ENCODE measurements at places on chromosomes 6 and 20. TPM values are rescaled to one million over a fixed set of nuclear protein-coding genes. Genes with fewer than 3 reads are reported as not detected.

The PCK1 gene
- total RNA-seq = not detected

The FUT9 gene
- total RNA-seq = 2.2 TPM

DNA sequence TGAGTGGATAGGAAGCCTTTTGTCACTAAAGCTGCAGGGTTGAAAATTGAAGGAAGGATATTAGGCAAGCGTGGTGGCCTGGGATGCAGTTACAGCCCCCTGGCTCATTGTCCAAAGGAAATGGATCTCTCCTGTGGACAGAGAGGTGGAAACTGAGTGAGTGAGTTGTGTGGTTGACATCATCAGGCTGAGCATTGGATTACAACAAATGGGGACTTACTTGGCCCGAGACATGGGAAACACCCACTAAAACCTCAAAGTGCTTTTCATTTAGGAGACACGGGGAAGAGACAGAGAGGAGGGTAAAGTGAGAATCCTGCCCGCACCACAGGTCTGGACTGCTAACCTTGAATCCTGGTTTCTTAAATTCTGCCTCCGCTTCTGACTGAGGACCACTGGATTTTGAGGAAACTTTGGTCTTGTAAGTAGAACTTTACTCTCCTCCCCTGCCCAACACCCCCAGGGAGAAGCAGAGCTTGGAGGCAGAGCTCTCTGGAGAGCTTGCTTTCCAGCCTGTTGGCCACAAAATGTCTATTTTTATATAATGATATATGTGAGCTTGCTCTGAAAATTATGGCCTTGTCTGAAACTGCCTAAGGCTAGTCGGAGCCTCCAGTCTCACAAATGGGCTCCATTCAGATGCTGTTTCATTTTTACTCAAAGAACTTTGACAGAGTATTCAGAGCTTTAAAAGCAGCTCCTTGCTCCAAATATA is at the start of gene PKIG:
PKIG (plus strand) TSS at position 269 of the 715 bp plus-strand sequence. CDS start 31,978 bp downstream, outside the sequence.
- no peak for DNase-seq

The USP49 gene
- total RNA-seq = 25.1 TPM

The NKX2-4 gene
- total RNA-seq = not detected

DNA sequence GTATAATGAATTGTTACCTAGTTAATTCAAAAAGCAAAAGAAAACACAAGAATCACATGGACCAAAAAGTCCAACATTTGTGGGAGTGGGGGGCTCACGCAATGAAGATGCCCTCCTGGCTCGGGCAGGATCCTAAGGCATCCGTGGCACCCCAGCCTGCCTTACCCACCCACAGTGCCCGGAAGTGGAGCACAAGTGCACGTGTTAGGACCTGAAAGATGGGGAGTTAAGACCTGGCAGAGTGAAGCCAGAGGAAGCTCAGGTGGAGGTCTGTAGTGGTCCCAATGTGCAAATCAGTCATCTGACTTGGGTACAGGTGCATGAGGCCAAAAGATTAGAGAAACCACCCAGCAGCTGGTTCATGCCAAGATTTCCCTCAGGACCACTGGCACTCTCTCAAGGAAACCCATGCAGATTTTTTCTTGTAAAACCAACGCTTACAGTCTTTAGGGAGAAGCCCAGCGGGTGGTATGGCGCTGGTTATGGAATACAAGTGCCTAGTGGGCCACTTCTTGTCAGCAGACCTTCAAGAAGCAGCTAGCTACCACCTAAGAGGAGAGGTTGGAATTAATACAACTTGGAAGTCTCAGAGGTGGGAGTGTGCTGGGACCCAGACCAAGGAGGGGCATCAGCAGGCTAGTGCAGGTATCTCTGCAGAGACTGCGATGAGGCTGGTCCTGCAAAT is 42.1 kb downstream of the BFSP1 start:
- no peak for DNase-seq

The COL20A1 gene
- 10.2 TPM for total RNA-seq

DNA sequence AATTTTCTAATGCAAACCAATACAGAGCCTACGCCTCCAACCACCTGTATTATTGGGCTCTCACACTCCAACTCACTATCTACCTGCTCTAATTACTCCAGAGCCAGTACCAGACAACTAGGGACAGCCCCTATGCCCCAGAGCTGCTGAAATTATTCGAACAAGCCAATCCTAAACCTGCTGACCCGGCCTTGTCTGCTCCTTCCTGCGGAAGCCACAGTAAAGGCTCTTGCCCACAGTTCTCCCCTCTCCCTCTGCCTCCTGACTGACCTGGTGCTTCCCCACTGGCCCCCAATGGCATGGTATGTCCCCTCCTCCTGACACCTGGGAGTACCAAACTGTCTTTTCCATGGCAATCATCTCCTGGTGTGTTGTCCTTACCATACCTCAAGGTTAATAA is 4.1 kb upstream of the TOX2 start:
- no peak for DNase-seq

The HLA-DOA gene
- 1.7 TPM for total RNA-seq

The PACSIN1 gene
- total RNA-seq = 0.30 TPM

DNA sequence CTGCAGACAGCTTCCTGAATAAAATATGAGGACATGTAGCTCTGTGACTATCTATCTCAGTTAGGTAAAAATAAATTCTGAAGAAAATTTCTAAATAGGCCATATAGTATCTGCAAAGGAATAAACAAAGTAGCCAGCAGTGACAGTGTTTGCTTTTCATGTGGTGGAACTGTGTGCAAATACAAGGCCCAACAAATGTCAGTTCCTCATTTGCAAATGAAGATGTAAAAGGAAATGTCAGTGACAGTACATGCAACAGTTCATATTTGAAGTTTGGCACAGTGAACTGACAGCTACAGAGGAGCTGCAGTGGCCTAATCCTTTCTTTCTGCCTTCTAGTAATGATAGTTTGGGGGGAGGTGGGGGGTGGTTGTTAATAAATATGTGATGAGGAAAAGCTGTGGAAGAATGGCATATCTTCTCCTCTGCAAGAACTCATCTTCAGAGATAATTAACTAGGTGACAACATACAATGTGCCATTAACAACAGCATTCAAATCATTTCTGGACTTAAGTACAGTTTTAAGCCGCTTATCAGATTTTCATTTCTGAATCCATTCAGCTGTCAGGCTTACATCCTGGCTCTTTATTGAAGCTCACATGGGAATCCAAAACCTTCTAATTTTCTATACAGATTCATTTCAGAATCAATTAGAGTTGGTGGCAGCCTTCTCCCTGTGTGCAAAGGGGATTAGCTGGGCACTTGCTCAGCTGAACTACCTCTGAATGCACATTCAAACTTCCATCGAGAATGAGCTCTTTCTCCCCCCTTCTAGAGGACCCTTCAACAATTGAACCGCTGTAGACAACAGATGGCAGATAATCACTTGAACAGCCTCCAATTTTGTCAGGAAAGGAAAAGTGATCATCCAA is 1059.0 kb upstream of the EPHA7 start:
- no peak for DNase-seq

The NMBR gene
- total RNA-seq = not detected

- no peak for DNase-seq
These were observed 2.1 kb upstream of the CASS4 start for GRCh38 chr20:56409956-56410355.

DNA sequence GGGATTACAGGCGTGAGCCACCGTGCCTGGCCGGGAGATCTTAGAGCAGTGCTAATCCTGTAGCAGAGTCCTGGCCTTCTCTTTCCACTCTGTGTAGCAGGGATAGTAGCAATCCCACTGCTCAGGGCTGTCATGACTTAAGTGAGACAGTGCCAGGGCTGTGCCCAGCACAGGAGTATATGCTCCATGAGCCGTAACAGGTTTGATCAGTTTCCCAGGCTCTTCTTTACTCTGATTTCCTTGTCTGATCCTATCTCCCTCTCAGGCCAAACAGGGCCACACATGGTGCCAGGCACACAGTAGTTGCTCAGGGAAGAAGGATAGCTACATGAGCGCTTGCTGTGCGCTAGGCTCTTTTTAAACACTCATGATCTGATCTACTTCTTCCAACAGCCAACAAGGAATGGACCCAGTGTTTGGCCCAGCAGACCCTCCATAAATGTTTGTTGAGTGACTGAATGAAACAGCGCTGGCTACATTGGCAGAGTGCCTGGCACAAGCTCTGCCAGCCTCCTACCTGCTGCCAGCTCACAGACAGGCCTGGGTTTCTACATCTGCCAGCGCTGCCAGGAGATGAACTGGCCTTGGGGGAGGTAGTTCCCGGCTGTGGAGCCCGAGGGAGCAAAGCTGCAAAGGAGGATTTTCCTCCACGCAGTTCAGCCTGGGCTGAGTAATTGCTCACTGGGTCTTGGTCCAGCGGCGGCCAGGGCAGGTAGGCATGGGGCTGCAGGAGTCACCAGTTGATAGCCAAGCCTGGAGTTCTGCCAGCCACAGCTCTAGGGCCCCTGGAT is 36.9 kb downstream of the SNAI1 start:
- no peak for DNase-seq

- no peak for DNase-seq
These were observed 18.3 kb downstream of the FOXC1 start for GRCh38 chr6:1627827-1628560.

GRCh38 chr20:30484009-30484748 is 773.3 kb upstream of the DEFB115 start:
- DNase-seq = no peak

GRCh38 chr6:70107852-70108629 is 194.8 kb downstream of the COL9A1 start:
- peak; percentile 9 for DNase-seq

- no peak for DNase-seq
These were observed 102.3 kb upstream of the BMP2 start for GRCh38 chr20:6665161-6665560.

GRCh38 chr6:87756858-87757257 is 54.8 kb upstream of the AKIRIN2 start:
- DNase-seq = no peak

DNA sequence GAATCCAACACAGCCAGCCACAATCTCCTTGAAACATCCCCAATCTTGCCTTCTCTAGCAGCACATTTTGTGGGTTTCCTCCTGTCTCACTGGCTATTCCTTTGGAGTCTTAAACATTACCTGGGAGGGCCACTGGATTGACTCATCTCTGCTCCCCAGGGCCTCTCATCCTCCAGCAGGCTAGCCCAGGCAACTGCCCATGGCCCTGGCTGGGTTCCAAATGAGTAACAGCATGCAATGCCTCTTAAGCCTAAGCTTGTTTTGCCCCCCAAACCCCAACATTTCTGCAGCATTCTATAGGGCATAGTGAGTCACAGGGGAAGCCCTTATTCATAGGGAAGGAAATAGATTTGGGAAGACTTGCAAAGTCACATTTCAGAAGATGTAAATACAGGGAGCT is 204.9 kb downstream of the FOXA2 start:
- no peak for DNase-seq

The MEI4 gene
- total RNA-seq = 0.44 TPM

The KCNK5 gene
- total RNA-seq = 32.7 TPM

DNA sequence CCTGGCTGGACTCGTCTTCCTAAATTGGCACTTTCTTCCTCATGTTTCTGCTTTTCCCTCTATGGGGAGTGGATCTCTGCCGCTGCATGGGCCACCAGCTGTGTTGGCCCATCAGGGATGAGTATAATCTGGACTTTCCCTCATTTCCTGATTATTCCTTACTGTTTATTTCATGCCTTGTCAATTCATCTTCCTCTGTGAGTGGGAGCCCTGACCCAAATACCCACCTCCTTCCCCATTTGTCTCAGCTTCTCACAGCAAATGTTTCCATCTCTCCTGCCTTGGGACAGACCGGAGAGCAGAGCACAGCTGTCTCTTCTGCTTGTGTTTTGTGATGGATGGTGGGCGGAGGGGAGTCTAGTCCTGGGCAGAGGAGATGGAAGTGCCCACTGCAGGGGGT is 212.7 kb downstream of the UST start:
- no peak for DNase-seq

DNA sequence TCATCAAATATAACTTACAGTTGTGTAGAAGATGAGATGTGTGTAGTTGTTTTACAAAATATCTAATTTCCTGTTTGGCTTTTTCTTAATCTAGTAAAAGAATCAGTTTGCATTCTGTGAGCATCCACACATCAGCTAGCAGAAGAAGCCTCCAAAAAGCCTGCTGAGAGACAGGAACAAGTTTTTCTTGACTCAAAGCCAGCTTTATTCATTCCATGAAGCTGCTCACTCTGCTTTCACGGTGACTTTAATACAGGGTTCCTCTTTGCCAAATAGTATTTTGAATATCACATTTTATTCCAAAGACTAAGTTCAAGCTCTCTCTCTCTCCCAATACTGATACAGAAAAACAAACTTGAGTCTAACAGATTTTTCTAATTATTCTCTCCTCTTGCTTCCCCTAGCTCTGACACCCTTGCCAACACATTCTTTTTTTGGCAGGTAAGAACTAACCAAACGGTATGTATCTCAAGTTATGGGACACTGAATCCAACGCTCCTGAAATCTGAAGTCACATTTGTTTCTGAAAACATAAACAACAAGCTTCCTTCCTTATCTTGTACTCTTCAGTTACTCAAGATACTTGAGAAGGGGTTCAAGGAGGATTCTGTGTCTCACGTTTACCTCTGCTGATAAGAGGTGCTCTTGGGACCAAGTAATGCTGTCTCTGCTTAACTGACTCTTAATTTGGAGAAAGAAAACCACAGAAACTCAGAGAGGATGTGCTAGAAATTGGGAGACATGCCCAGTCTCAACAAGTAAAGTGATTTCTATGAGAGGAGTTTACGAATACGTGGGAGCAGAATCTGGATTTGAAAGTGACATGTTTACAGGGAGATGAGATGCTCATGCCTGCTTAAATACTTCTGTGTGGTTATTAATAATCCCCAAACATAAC is 184.2 kb upstream of the SPTLC3 start:
- no peak for DNase-seq

DNA sequence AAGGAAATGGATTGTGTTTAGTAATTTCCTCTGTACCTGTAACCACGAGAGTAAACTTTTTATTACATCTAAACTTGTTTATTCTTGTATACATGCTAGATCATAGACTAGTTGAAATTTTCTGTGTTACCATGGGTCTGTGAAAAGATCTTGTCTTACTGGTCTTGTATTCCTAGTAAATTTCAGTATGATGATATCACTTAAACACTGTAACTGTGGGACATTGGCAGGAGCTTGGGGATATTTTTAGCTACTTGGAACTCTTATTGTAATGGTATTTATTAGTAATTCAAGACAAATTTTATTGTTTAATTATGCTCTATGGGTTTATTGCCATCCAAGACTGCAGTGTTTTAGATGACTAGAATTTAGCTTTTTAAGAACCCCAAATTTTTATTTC is 25.9 kb upstream of the TULP4 start:
- no peak for DNase-seq

The GRM4 gene
- not detected for total RNA-seq

The HLA-DMA gene
- total RNA-seq = 1.7 TPM

GRCh38 chr20:60676011-60676410 is 576.0 kb upstream of the CDH4 start:
- DNase-seq = no peak

DNA sequence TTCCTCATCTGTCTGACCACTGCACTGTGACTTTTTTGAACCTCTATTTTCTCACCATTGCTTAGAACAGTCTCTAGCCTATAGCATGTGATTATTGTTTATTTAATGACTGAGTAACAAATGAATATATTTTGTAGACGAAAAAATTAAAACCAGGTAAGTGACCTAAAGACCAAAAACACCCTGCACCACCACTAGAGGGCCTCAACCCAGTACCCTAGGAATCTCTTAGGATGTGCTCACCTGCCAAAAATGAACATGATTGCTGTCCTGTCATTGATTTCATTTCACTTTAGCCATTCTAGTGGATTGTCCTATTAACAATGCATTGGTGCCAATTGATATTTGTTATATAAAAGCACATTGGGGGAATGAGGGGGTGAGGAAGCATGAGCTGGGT is 199.1 kb downstream of the COL9A1 start:
- no peak for DNase-seq

The BPI gene
- total RNA-seq = not detected

Measured in neural crest cell (in vitro differentiated cells).